ENCODE measurements at places on chromosomes 16 and 17. TPM values are rescaled to one million over a fixed set of nuclear protein-coding genes. Genes with fewer than 3 reads are reported as not detected.

MT4 gene
- not detected for total RNA-seq

ADAM11 gene
- 1.3 TPM for total RNA-seq

SPATA32 gene
- 0.04 TPM for total RNA-seq

ZSCAN10 gene
- 0.13 TPM for total RNA-seq

SP6 gene
- total RNA-seq, result 0.18 TPM

CENPV gene
- total RNA-seq, result 38.1 TPM

GSG1L gene
- 3.7 TPM for total RNA-seq

RPUSD1 gene
- 9.4 TPM for total RNA-seq

TMEM88 gene
- total RNA-seq, result 18.4 TPM

MPO gene
- 2.3 TPM for total RNA-seq

UBE2G1 gene
- total RNA-seq, result 54.4 TPM

TMEM107 gene
- total RNA-seq, result 17.7 TPM

HOXB4 gene
- 1.3 TPM for total RNA-seq

GDPD1 gene
- total RNA-seq, result 1.6 TPM

AGRP gene
- not detected for total RNA-seq

Measured in muscle of leg (tissue), 16 donors.